ENCODE measurements at places on chromosomes 7 and 10.

DNA sequence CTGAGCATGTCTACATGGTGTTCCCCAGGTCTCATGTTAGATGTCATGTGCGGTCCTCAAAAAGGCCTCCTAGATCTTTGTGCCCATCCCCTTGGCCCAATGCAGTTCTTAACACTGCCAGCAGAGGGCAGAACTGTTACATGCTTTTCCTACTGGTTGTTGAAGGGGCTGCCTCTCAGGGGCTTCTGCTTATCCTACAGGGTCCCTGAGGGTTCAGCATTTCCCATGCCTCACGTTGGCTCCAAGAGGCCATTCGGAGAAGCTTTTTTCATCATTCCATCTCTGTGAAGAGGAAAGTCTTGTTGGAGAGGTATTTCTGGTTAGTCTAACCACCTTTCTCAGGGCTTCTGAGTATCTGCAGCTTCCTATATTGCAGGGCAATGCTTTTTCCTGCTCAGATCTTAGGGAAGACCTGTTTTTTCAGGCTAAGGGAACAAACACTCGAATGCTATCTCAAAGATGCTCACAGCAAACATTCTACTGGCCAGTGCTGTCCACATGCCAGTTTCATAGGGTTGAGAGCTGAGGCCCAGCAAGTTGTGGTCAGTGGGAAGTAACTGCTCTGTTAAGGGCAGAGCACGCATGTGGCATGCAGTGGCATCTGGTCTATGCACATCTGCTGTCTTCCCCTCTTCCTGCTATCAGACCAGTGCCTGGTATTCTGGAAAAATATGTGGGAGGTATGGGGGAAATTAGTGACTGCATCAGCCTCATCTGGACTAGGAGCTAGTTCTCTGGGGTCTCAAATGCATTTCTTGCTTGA, 31.5 kb downstream of the MBL2 start:
- DNase-seq = no peak

- DNase-seq = no peak
Observed at GRCh38 chr7:135761751-135762488, 13.3 kb upstream of the FAM180A start.

GRCh38 chr7:47577321-47577919, 4.5 kb downstream of the TNS3 start:
- DNase-seq = no peak

DNA sequence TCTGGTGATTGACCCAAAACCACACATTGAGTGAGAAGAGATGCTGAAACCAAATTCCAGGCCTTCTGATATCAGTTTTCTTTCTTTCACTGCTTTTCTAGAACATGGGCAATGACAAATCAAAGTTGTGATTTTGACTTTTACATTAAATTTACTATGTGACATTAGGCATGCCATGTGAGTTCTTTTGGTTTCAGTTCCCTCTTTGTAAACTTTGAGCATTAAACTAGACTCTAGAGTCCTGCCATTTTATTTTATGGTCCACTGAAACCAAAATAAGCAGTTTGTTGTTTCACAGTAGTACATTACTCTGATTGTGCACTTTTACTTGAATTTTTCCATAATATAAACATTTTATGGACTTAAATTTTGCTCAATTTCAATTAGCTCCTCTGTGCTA, 381.1 kb upstream of the SEMA3D start:
- no peak for DNase-seq

- DNase-seq = no peak
Observed at GRCh38 chr7:44057849-44058758, 7.3 kb downstream of the PGAM2 start.

GRCh38 chr7:75565132-75565837, 73.2 kb downstream of the SPDYE5 start:
- DNase-seq = no peak

GRCh38 chr7:118080947-118081346, 103.0 kb upstream of the LSM8 start:
- DNase-seq = no peak

DNA sequence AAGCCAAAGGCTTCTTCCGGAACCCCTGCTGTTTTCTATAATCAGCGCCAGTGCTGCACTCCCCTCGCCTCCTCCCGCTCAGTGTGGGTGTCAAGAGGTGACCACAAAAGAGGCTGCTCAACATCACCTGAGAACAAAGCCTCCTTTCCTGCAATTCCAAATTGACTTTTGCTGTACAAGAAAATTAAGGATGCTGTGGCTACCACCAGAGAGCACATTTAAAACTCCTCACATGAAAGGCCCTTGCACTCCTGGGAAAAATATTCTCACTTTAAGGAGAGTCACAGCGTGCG, 96.4 kb downstream of the HIPK2 start:
- DNase-seq = no peak

DNA sequence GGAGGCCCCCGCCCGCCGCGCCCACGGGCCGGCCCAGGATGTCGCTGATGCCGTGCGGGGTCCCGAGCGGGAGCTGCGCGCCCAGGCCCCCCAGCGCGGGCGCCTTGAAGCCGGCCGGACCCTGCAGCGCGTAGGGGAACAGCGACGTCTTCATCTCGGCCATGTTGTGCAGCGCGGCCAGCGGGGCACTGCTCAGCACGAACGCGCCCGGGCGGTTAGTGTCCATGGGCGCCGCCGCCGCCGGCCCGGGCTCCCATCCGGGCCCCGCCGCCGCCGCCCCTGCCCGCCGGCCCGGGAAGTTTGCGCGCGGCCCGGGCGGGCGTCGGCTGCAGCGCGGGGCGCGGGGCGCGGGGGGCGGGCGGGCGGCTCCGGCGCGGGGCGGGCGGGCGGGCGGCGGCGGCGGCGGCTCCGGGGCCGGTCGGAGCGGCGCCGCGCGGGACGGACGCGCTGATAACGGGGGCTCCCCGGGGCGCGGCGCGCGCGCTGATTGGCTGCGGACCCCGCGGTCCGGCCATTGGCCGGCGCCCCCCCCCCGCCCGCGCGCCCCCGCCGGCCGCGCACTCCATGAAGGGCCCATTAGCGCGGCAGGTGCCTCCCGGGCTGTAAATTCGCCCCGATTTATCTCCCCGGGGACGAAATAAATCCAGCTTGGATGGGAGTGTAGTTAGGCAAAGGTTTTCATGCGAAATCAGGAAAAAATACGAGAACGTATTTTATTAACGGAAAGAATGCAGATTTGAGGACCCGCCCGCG, at the start of gene NKX6-2:
Gene NKX6-2 (minus strand): TSS at position 425 of the 753 bp plus-strand sequence. CDS start 199 bp downstream, at position 226.
- no peak for DNase-seq

GRCh38 chr7:3302681-3303320, 1.7 kb downstream of the SDK1 start:
- no peak for DNase-seq

- no peak for DNase-seq
Observed at GRCh38 chr7:504221-505111, 15.2 kb downstream of the PDGFA start.

- DNase-seq = no peak
Observed at GRCh38 chr10:132918617-132919373, 23.6 kb downstream of the CFAP46 start.

- no peak for DNase-seq
Observed at GRCh38 chr7:135206941-135207391, 4.4 kb downstream of the WDR91 start.

DNA sequence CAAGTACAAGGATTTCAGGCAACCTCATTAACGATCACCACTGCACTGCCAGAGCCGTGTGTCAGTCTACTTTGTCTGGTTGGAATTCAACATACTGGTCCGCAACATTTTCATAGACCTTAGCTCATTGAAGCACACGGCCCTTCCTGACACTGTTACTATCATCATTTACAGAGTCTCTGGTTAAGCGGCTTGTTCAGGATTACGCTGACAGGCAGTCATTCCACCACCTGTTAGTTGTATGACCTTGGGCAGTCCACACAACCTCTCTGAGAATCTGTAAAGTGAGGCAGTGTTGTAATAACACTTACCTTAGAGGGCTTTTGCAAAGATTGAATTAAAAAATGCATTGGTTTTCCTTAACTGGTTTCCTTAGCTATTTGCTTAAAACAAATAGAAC, 112.6 kb downstream of the AOAH start:
- DNase-seq = no peak

- no peak for DNase-seq
Observed at GRCh38 chr7:151349507-151349853, 7.9 kb downstream of the NUB1 start.

DNA sequence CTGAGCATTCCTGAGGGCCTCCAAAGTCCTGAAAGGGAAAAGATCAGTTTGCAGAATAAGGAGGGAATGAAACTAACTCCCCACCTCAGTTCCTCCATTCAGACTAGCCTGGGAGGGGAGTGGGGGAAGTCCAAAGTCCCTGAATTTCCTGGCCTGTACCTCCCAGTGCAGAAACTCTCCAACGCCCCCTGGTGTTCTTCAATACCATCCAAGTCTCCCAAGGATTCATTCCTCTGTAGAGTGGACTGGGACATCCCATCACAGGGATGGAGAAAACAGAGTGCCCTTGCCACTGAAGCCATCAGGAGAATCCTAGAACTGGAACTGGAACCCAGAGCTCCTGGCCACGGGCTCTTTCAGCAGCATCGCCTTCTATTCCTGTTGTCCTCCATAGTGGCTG, 1.6 kb upstream of the COL13A1 start:
- no peak for DNase-seq

DNA sequence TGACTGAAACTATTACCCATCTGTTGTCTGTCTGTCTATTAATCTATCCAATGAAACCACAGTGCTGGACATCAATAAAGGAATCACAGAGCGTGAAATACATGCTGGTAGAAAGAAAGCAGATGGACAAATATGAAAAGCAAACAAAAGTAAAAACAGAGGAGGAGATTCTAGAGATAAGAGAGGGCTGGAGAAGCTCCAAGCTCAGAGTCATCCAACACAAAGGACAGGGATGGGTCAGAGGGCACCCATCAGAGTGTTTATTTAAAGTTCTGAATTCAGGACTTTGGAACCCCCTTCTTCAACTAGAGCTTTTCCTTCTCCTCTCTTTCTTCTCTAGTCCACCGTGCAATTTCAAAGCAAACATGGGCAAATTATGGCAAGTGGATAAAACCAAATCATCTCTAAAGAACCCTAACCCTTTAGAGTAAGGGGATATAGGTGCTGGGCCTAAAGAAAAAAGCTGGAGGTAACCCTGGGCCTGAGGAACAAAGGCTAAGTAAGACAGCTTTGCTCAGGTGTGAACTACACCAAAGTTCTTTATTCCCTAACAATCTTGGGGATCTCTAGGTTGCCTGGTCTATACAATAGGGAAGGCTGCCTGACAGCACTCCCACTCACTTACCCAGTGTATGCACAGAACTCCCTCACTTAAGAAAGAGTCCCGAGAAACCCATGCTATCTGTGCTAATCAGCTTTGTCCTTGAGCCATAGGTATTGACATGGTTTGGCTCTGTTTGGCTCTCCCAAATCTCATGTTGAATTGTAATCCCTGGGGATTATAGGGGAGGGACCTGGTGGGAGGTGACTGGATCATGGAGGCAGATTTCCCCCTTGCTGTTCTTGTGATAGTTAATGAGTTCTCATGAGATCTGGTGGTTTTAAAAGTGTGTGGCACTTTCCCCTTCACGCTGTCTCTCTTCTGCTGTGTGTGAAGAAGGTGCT, 97.0 kb downstream of the BAMBI start:
- DNase-seq = no peak

- DNase-seq = no peak
Observed at GRCh38 chr10:23172429-23173213, 19.5 kb upstream of the PTF1A start.

GRCh38 chr7:98557538-98558031, 59.5 kb upstream of the NPTX2 start:
- DNase-seq = no peak

DNA sequence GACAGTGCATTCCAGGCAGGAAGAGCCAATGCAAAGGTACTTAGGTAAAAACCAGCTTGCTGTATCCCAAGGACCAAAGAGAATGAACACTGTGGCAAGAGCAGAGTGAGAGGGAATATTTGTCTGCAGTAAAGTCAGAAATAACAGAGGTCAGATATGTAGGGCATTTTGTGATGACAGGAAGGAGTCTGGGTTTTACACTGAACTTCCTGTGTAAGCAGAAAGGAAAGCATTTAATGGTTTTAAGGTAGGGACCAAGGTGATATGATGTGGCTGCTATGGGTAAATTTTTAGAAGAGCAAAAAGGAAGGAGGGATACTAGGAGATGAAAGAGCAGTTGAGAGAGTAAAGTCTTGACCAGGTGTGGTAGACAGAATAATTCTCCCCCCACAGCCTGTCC, 10.1 kb downstream of the ABCB1 start:
- no peak for DNase-seq

DNA sequence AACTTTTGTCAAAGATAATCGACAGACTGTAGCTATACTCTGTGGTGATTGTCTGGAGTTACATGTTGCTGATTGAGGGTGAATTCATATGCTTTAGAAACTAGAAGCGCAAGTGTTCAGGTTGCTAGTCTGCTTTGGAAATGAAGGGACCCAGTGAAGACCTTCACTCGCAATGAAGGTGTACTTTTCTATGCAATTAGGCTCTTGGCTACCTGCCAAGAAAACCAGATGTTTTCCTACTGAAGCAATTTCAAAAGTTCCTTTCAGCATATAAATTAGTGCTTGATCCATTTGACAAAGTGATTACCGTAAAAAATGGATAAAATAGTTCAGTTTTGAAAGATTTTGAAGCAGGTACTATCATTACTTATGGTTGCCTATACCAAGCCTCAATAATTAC, 10.0 kb upstream of the STK31 start:
- DNase-seq = no peak

DNA sequence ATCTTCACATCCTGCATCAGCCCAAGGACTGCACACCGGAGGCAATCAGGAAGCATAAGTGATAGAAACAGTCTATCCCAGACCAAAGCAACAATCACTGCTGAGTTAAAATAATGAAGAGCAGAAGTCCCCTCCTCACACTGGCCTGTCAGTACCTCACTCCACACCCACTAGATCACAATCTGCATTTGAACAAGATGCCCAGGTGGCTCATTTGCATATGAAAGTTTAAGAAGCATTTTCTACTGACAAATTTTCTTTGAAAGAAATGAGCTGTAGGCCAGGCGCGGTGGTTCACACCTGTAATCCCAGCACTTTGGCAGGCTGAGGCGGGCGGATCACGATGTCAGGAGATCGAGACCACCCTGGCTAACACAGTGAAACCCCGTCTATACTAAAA, 77.4 kb downstream of the CUL2 start:
- DNase-seq = no peak

- DNase-seq = no peak
Observed at GRCh38 chr10:25805986-25806385, 128.0 kb upstream of the MYO3A start.

GRCh38 chr10:127142136-127142535, 54.3 kb downstream of the INSYN2A start:
- no peak for DNase-seq

DNA sequence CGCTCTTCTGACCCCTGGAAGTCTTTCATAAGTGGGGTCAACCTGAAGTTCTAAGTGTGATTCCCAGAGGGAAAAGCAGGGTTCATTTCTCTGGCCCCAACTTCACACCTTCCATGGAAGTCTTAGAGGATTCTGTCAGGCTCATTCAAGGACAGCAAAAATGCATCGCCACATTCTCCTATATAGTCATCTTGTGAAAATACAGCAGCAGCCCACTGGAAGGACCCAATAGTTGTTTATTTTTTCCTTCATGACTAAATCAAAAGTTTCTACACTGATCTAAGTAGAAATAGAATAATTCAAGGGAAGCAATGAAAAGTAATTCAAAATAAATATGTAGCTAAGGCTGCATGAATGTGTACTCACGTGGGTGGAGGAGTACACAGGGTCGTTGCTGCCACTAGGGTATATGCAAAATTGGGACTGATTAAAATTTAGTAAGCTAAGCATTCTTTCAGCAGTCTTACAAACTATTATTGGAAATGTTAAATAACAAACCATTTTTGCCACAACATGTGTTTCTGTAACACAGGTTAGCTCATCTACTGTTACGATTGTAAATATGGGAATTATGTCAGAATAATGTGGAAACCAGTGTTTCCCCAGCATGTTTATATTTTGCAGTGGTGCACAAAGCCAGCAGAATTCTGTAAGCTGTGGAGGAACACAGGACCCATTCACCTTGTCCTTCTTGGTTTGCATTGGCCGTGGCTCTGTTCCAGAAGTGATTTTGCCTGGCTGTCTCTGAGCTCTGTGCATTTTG, 33.5 kb downstream of the EEPD1 start:
- DNase-seq = no peak

Measured in activated T-helper 1 cell treated with anti-CD3 and anti-CD28 coated beads, Interleukin-2, amount 50 U/mL, for 16 hours (primary cell).